ENCODE measurements at places on chromosomes 16 and 17.

GRCh38 chr16:57600048-57600835 lies 28.2 kb upstream of the ADGRG1 start:
- no peaks in the 10 kb centered on the region for H3K27me3 ChIP-seq
- no peak overlapping the region for H3K27ac ChIP-seq
- H3K4me3 ChIP-seq, result no peak overlapping the region
- H3K36me3 ChIP-seq, result no peaks in the 10 kb centered on the region
- H3K4me1 ChIP-seq, result no peaks in the 10 kb centered on the region

DNA sequence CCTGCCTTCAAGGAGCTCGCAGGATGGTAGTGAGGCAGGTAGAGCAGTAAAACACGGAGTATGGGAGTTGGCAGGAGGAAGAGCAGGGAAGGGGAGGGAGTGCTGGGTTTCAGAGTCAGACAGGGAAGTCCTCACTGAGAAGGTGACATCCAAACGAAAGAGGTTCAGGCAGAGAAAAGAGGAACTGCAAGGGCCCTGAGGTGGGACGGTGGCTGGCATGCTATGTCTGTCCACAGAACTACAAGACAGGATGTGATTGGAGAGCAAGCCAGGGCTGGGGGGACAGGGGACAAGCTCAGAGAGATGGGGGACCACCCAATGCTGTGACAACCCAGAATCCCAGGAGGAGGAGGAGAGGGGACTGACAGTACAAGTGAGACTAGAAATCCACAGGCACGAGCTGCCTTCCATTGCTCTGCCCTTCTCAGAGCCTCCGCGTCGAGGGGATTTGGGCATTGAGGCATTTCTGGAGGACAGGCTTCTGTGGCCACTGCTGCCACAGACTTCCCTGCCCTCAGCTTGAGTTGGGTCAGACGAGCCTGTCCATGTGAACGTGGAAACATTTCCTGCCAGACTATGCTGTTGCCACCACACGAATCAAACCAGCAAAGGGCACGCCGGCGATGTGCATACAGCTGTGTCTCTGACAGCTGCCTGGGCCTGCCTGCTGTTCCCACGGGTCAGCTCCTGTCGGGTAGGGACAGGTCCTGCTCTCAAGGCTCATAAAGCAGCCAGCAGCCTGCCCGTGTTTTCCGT lies 100.1 kb downstream of the RAB11FIP4 start:
- H3K27me3 ChIP-seq, result no peaks in the 10 kb centered on the region
- peak; percentile 28 for DNase-seq
- no peak overlapping the region for H3K27ac ChIP-seq
- no peaks in the 10 kb centered on the region for H3K36me3 ChIP-seq

GRCh38 chr16:2339521-2340484 lies 725 bp downstream of the ABCA3 start:
- H3K4me1 ChIP-seq, result peaks cover 7% of the 10 kb centered on the region
- H3K27ac ChIP-seq, result no peak overlapping the region
- DNase-seq, result no peak
- no peaks in the 10 kb centered on the region for H3K36me3 ChIP-seq
- peak overlapping the region; percentile 51 for H3K4me3 ChIP-seq
- H3K27me3 ChIP-seq, result peaks cover 32% of the 10 kb centered on the region

- no peak overlapping the region for H3K4me3 ChIP-seq
- no peaks in the 10 kb centered on the region for H3K27me3 ChIP-seq
- peak overlapping the region; percentile 83 for H3K27ac ChIP-seq
- H3K4me1 ChIP-seq, result peaks cover 25% of the 10 kb centered on the region
Measured at GRCh38 chr17:59853168-59853918, 39.4 kb downstream of the TUBD1 start.

- peaks cover 2% of the 10 kb centered on the region for H3K36me3 ChIP-seq
- no peaks in the 10 kb centered on the region for H3K27me3 ChIP-seq
- H3K27ac ChIP-seq, result no peak overlapping the region
- no peak overlapping the region for H3K4me3 ChIP-seq
- no peak for DNase-seq
Measured at GRCh38 chr17:19805006-19805405, 56.9 kb upstream of the ALDH3A1 start.

DNA sequence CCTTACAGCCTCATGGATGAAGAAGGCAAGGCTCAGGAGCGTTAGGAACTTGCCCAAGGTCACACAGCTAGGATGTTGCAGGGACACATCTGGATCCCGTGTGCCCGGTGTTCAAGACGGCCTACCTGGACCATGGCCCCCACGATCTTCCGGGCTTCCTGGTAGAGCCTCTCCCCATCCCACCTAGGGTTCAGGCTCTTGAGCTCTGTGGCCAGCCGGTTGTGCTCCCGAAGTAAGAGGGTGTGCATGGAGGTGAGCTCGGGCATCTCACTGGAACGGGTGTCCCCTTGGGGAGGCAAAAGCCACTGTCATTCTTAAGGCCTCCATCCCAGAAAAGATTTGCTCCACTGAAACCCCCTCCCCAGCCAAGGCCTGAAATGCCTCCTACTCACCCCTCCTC lies 5.3 kb downstream of the MPO start:
- DNase-seq, result no peak
- H3K4me1 ChIP-seq, result no peaks in the 10 kb centered on the region
- H3K27ac ChIP-seq, result no peak overlapping the region
- H3K36me3 ChIP-seq, result no peaks in the 10 kb centered on the region
- peaks cover 30% of the 10 kb centered on the region for H3K27me3 ChIP-seq

Data from keratinocyte (primary cell).